Large intestine (tissue), 12 donors: ENCODE measurements at places on chromosomes 4 and X. TPM values are rescaled to one million over a fixed set of nuclear protein-coding genes. Genes with fewer than 3 reads are reported as not detected.

GRCh38 chr4:53168228-53168627 lies 197.6 kb downstream of the SCFD2 start:
- H3K36me3 ChIP-seq: no peaks in the 10 kb centered on the region
- H3K27ac ChIP-seq: no peak overlapping the region
- no peak for DNase-seq
- H3K4me3 ChIP-seq: no peak overlapping the region
- H3K4me1 ChIP-seq: no peaks in the 10 kb centered on the region

- no peak overlapping the region for H3K4me3 ChIP-seq
- H3K27me3 ChIP-seq: no peaks in the 10 kb centered on the region
- no peak overlapping the region for H3K27ac ChIP-seq
Observed at GRCh38 chr4:88955580-88956380, 101.2 kb downstream of the FAM13A start.

DNA sequence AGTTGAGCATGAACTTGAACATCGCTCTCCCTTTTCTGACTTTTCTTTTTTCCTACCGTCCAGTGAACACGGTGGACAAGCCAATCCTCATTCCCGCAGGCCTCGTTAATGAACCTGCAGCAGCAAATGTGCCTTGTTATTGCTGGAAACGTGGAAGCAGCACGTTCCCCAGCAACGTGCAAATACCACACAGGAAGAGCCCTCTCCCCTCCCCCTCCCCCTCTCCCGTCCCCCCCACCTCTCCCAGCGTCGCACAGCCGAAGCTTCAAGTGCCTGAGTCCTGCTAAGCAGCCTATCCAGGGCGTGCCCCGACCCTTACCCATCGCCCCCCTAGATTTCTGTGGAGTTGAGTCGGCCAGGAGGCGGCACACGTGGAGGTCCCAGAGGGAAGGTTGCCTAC lies 219.9 kb downstream of the BCOR start:
- H3K4me1 ChIP-seq: no peaks in the 10 kb centered on the region
- no peak overlapping the region for H3K4me3 ChIP-seq
- H3K36me3 ChIP-seq: no peaks in the 10 kb centered on the region
- H3K27ac ChIP-seq: no peak overlapping the region

GRCh38 chr4:187656959-187657358 lies 338.6 kb upstream of the ZFP42 start:
- H3K4me3 ChIP-seq: no peak overlapping the region
- H3K27me3 ChIP-seq: no peaks in the 10 kb centered on the region
- no peaks in the 10 kb centered on the region for H3K4me1 ChIP-seq
- DNase-seq: no peak
- no peak overlapping the region for H3K27ac ChIP-seq

GRCh38 chr4:150525321-150525868 lies 56.6 kb upstream of the MAB21L2 start:
- H3K4me1 ChIP-seq: no peaks in the 10 kb centered on the region
- H3K27ac ChIP-seq: no peak overlapping the region
- H3K27me3 ChIP-seq: no peaks in the 10 kb centered on the region
- DNase-seq: no peak
- no peak overlapping the region for H3K4me3 ChIP-seq

- peaks cover 10% of the 10 kb centered on the region for H3K4me1 ChIP-seq
- DNase-seq: no peak
- H3K4me3 ChIP-seq: no peak overlapping the region
- H3K36me3 ChIP-seq: no peaks in the 10 kb centered on the region
- no peak overlapping the region for H3K27ac ChIP-seq
Observed at GRCh38 chrX:153052534-153052933, 3.7 kb upstream of the PNMA3 start.

The GABRG1 gene
- polyA plus RNA-seq: 0.03 TPM

The OR13H1 gene
- polyA plus RNA-seq: not detected

The NIPAL1 gene
- polyA plus RNA-seq: 30.7 TPM

The PAGE4 gene
- not detected for polyA plus RNA-seq
